NCI-H524 treated with DMSO at 0.1 percent for 48 hours (cell line): ENCODE measurements at places on chromosomes 2 and 18.

- DNase-seq: no peak
Observed at GRCh38 chr2:85743304-85743978, 10.3 kb upstream of the ATOH8 start.

DNA sequence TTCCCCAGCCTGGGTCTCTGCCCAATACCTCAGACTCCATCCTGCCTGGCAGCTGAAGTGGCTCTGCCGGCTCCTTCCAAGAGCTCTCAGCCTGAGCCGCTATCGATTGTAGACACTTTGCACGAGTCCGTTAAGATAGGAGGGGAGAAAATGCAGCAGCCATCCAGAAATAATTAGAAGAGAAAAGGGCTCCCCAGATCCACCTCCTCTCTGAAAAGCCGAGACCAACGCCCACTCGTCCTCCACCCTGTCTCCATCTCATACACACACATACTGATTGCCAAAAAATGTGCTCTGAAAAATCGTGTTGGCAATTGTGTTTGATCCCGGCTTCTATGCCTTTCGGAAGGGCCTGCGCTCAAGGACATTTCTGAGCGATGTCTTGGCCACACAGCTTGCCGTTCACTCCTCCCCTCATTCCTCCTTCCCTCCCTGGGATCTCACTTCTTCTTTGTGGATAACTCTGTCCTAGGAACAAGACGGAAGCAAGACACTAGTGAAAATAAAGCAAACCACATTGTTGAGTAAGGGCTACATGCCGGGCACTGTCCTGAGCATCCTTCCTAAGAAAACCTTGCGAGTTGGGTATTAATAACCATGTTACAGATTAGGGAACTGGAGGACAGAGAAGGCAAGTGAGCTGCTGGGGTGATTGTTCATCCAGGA, 372.8 kb upstream of the MYT1L start:
- no peak for DNase-seq

GRCh38 chr18:21272016-21272579, 30.1 kb downstream of the GREB1L start:
- no peak for DNase-seq

DNA sequence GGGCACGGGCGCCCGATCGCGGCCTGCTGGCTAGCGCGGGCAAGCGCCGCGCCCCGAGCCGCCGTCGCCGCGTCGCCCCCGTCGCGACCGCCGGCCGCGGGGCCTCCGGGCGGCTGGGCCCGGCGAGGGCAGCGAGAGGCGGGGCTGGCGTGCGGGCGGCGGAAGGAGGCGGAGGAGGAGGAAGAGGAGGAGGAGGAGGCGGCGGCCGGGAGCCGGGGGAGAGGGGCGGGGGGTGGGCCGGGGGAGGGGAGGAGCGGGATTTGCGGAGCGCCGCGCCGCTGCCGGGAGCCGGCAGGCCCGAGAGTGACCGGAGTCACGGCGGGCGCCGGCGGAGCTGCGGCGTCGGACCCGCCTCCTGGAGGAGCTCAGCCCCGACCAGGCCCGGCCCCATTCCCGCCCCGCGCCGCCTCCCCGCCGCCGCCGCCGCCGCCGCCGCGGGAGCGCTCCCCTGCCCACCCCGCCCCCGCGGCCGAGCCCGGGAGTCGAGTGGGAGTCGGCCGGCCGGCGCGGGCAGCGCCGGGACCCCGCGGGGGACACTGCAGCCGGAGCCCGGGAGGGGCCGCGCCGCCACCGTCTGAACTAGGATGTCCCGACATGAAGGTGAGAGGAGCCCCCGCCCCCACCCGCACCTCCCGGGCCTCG, at the start of gene KCMF1:
Gene KCMF1 (plus strand): TSS at position 294 of the 642 bp plus-strand sequence. CDS start 291 bp downstream, at position 585.
- no peak for DNase-seq

GRCh38 chr2:19416784-19417684, 58.6 kb upstream of the OSR1 start:
- no peak for DNase-seq

DNA sequence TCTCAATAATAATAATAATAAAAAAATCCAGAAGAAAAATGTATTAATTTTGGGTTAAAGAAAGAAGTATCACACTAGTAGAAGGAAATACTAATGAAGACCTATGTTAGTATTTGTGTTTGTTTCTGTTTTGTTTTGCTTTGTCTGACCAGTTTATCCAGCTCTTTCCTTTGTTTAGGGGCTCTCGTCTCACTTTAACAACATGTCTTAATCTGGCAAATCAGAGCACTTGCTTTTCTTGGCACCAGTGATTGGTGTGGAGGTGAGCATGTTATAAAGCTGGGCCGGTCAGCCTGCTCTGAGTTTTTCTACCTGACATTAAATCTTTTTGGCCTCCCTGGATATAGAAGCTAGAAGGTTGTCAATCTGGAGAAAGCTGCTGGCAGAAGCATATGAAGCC, 15.1 kb upstream of the MEX3C start:
- no peak for DNase-seq

DNA sequence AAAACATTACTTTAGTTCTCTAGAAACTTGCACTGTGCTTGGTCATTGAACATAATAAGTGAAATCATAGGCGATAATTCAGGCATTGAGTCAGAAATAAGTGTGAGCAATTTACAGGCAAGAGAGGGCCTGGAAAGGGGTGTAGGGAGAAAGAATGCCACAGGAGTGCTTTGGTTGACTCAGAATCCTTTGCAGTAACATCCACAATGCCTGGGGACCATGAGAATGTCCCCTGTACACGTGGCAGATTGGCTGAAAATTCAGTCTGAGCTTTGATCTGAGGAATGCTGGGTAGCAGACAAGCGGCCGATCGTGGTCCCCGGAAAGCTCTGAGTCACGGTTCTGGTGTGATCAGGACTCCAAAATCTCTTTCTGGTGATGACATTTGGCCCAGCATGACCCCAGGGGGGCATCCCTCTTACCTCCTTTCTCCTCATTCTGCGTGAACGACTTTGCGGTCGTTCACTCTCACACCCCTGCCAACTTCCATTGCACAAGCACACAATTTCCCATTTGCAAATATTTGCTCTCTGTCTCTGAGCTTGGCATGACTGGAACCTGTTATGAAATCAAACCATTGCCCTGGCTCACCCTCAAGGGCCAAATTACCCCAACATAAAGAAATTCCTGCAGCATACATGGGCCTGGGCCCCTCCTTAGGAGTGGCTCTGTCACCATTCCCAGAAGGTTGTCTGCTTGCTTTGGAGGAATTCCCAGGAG, 305.0 kb upstream of the EPAS1 start:
- DNase-seq: no peak

DNA sequence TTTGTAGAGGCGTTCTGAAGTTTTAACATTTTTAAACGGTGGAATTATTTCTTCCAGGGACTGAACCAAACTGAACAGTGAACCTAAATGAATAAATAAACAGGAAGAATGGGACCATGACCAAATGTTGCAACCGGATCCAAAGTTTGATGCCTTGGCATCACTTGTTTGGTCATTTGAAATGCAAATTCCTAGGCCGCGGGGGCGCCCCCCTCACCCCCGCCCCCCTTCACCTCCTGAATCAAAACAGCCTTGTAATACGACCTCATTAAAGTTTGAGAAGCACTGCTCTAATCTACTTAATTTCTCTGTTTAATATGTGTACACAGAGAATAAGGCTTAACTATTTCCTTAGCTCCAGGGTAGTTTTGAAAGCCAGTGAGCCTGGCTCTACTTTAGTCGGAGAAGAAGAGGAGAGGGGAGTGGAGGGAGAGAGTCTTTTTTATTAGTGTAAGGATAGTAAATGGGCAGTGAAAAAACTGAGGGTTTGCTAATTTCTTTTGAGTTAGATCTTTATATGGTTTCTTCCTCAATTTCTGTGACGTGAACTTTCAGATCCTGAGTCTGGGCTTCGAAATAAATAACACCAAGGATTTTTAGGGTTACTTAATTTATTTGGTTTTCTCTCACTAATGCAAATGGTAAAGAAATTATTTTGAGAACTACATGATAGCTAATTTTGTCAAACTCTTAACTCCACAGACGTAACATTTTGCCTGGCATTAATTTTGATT, 5.7 kb downstream of the C2orf80 start:
- no peak for DNase-seq

DNA sequence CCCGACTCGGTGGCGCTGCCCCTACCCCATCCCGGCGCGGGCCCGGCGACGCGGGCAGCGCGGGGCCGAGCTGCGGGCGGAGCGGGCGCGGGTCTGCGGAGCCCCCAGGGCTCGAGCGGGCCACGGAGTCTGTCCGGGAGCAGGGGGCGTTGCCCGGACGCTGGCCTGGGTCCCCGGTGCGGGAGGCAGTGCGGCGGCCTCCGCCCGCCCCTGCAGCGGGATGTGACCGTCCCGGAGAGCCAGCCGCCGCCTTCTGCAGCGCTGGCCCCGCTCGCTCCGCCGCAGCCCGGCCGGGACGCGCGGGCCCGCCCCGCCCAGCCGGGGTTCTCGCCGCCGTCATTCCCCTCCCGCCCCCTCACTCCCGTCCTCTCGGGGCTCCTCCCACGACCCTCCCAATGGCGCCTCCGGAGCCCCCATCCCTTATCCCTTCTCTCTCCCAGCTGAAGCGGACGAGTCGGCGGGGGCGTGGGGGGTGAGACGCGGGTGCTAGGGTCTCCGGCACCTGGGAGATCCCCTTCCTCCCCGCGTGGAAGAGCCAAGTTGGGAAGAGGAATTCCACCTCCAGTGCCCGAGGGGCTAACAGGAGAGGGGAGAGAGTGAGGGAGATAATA, at the start of gene FNDC4:
Gene FNDC4 (minus strand): TSS at position 257 of the 611 bp plus-strand sequence. CDS start 521 bp downstream, outside the sequence.
- DNase-seq: no peak

- no peak for DNase-seq
Observed at GRCh38 chr2:232085826-232086425, 124.4 kb downstream of the DIS3L2 start.

GRCh38 chr2:205590759-205591158, 91.5 kb upstream of the NRP2 start:
- DNase-seq: no peak

GRCh38 chr18:55115606-55116005, 156.3 kb upstream of the CCDC68 start:
- no peak for DNase-seq

DNA sequence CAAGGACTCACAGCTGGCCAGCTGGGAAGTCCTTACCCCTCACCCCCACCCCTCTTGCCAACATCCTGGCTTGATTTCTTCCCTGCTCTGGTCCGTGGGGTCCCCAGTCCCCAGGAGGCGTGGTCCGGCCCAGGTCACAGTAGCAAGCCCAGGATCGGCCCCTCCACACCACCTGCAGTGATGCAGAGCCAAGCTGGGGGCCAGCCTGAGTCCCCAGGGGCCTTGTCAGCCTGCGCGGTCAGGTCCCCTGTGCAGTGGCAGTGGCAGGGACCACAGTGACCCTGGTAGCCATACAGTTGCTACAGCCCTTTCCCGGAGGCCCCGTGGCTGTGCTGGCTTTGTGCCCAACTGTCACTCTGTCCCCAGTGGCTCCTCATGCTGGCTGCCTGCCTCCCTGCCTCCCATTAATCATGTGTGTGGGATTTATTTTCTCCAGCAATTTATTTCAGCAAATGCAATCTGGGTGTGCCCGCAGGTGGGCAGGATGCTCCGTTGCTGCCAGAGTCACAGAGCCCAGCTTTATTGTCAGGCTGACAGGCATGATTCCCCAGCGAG, 8.8 kb upstream of the PRSS56 start:
- no peak for DNase-seq

- no peak for DNase-seq
Observed at GRCh38 chr2:96501471-96501874, 3.7 kb downstream of the NEURL3 start.

DNA sequence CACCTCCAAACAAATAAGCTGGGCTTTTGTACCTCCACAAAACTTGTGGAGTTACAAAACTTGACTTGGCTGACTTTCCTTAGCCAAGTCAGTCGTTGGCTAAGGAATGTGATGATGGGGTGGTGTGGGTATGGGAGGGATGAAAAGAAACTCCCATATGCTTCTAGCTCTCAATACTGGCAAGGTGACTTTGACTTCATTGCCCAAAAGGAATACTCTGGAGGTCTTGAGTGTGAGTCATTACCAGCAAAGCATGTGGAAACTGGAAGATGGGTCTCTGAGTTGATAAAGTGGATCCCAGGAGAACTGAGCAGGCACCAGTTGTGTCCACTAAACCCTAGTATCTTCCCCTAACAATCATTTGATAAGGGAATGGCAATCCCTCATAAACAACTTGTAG, 226.7 kb downstream of the GULP1 start:
- DNase-seq: no peak

- no peak for DNase-seq
Observed at GRCh38 chr18:31199190-31199769, 36.6 kb upstream of the DSC1 start.

DNA sequence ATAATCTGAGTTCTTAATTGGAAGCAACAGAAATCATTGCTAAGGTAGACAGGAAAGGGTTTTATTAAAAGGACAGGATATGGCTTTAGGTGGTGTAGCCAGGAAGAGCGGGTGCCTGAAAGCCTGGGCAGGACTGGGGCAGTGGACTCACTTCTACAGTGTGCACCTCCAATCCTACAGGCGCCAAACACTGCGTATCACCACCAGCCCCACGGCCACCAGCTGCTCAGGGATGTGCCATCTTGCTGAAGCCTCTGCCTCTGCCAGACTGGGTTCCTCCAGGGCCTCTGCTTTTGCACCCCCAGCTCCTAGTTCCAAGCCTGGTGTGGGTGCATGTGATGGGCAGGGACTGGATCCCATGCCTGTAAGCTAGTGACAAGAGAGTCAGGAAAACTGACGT, 29.7 kb upstream of the DPYSL5 start:
- DNase-seq: no peak

GRCh38 chr2:41970988-41971660, 76.7 kb upstream of the PKDCC start:
- DNase-seq: no peak

DNA sequence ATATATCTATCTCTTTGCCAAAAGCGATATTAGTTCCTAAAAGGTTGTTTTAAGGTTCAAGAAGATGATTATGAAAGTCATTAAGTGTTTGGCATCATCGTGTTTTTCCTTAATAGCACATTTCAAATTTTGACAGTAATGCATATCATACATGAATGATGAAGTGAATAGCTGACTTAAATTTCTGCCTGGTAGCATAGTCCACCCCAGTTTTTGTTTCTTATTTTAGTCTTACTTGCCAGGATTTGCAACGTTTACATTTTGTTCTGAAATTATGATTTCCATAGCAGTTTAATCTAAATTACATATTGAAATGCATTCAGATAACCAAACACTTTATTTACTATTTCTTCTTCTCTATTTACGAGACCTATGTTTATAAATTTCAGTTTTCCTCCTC, 201.1 kb downstream of the GULP1 start:
- DNase-seq: no peak

DNA sequence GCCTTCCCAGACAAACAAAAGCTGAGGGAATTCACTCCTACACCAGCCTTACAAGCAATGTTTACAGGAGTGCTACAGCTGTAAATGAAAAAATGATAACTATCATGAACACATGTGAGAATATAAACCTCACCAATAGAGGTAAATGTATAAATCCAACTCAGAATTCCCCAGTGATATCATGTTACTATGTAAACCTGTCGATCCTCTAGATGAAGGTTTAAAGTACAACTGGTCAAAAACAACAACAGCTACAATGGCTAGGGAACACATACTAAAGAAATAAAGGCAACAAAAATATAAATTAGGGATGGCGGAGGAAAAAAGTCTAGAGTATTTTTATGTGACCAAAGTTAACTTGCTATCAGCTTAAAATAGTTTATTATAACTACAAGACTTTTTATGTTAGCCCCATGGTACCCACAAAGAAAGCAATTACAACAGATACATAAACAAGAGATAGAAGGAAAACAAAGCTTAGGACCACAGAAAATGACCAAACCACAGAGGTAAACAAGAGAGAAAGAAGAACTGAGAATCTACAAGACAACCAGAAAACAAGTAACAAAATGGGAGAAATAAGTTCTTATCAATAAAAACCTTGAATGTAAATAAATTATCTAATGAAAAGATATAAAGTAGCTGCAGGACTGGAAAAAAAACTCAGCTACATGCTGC, 8.3 kb downstream of the CERKL start:
- DNase-seq: no peak
